ENCODE measurements at places on chromosomes 7 and 10.

DNA sequence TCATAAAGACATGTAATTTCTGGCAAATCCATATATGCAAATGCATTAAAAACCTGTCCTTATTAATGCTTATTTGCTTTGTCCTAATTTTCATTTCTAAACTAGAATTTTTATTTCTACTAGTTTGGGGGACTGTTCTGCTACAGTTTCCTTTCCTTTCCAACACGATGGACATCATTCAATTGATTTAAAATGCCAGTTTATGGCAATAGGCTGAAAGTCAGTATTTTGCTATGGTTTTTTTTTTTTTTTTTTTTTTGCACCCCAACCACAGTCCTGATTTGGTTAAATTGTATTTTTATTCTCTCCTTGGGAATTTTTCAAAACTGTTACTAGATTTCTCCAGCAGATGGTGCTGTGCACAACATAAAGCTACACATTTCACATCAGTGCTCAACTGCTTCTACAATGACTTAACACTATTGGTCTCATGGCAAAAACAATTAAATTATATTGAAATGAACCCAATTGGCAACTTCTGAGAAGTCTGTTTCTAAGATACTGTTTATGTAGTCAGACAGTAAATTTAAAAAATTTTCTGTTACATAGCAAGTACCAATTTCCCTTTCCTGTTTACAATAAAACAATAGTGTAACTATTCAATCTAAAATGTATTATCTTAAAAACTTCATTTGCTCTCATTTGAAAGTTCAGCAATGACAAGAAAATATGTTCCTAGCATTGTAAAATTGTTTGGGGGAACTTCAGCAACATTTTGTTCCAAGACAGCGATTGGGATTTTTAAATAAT lies 193.8 kb upstream of the CCDC6 start:
- no peak for DNase-seq

DNA sequence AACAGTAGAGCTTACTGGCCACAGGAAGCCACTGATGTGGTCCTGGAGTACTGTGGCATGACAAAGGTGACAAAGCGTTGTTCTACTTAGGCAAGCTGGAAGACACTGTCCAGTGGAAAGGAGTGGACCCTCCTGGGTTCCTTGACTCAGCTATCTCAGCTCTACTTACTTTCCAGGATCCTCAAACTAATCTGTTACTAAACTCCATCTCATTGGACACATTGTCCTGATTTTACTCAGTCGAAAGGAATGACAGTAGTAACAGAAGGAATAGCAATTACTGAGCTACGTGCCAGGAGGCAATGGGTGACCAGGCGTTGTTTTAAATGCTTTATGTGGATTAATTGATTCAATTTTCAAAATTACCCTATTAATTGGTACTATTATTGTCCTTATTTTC lies 41.6 kb downstream of the ABLIM1 start:
- DNase-seq, result no peak

- DNase-seq, result no peak
These were observed 35.1 kb downstream of the SMNDC1 start for GRCh38 chr10:110269374-110270318.

GRCh38 chr7:49397750-49398149 lies 375.7 kb upstream of the VWC2 start:
- DNase-seq, result no peak

- DNase-seq, result no peak
These were observed 158.8 kb upstream of the INHBA start for GRCh38 chr7:41861642-41862041.

- DNase-seq, result no peak
These were observed 215.0 kb downstream of the PHF14 start for GRCh38 chr7:11188529-11189310.

GRCh38 chr10:3399756-3400155 lies 227.2 kb upstream of the PITRM1 start:
- DNase-seq, result no peak

DNA sequence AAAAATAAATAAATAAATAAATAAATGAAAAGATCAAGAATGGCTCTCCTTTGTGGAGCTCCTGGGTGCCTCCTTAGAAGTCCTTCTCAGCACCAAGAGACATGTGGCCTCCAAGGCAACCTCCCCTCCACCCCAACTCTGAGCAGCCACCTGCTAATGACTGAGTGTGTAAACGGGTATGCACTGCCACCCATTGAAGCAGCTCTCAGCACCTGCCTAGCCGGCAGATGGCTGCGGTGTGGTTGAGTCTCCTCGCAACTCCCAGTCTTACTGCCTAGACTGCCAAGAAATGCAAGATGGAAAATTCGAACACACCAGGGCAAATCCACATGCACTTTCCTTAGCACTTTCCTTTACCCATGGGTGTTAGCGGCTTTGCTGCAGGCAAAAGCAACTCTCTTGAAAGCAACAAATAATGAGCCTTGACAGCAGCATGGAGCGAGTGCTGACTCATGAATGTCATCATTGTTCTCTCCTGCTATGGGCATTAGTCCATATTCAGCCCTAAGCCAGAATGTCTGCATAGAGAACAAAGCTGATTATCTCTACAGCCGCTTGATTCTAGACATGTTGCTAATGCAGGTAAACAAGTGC lies 913.9 kb upstream of the AUTS2 start:
- no peak for DNase-seq

DNA sequence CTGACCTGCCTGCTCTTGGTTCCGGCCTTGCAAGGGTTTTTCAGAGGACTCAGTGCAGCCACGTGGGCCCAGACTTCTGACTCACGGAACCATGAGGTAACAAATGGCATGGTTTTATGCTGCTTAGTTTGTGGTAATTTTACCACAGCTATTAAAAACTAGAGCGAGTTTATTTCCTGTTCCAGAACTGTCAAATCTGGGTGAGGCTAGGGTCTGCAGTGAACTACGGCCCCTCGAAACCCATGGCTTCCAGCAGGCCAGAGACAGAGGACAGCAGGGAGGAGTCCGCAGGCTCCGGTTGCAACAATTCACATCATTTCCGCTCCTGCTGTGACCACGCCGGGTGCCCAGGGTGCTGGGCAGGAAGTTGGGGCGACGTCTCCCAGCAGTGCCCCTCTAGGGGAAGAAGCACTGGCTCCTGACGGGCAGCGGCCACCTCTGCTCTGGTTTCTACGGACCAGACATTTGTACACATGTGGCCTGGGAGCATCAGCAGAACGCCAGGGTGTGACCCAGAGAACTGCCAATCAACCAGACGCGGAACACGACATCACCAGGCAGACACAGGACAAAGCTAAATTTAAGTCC lies 74.8 kb downstream of the ADARB2 start:
- DNase-seq, result no peak

- no peak for DNase-seq
These were observed 95.7 kb upstream of the EEPD1 start for GRCh38 chr7:36057323-36057722.

- no peak for DNase-seq
These were observed 104.2 kb upstream of the CHST15 start for GRCh38 chr10:124197371-124198124.

GRCh38 chr7:73649576-73649975 lies 18.1 kb upstream of the VPS37D start:
- no peak for DNase-seq

- no peak for DNase-seq
These were observed 59.6 kb upstream of the PITRM1 start for GRCh38 chr10:3231951-3232730.

GRCh38 chr10:105585171-105585570 lies 944.1 kb downstream of the SORCS3 start:
- no peak for DNase-seq

GRCh38 chr7:115827305-115828045 lies 203.1 kb downstream of the TFEC start:
- DNase-seq, result no peak

- no peak for DNase-seq
These were observed 1194.3 kb upstream of the CELF2 start for GRCh38 chr10:9823268-9823930.

GRCh38 chr10:33335801-33336581 lies 1.5 kb upstream of the NRP1 start:
- no peak for DNase-seq

- no peak for DNase-seq
These were observed 44.9 kb downstream of the SPDYE5 start for GRCh38 chr7:75536940-75537538.

DNA sequence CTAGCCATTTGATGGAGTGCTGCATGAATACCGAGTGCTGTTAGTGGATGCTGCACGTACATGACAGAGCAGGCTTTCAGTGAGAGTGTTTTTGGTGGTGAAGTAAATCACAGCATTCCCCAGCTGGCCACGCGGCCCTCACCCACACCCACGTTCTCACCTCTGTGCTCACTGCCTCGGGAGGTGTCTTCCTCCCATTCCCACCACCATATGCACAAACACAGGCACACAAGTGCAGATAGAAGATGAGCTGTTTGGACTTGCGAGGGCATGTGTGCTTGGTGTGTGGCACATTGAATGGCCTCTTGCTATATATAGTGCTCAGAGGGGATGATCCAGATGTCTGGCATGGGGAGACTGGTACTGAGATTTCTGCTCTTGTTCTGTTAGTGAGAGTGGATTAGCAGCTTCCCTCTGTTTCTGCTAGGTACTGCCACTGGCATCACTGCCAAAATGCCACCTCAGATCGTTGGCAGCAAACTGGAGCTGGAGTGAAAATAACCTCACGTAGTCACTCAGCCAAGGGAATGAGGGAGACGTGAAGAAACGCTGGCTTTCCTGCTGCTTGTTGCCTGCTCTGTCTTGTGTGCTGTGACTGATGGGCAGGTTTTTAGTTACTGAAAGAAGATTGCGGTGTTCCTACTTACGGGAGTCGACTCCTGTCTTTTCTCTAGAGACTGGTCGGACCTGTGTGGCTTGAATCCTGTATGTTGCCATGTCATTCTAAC lies 19.1 kb downstream of the DNAJB6 start:
- DNase-seq, result no peak

GRCh38 chr10:21138769-21139340 lies 241.7 kb upstream of the NEBL start:
- no peak for DNase-seq

DNA sequence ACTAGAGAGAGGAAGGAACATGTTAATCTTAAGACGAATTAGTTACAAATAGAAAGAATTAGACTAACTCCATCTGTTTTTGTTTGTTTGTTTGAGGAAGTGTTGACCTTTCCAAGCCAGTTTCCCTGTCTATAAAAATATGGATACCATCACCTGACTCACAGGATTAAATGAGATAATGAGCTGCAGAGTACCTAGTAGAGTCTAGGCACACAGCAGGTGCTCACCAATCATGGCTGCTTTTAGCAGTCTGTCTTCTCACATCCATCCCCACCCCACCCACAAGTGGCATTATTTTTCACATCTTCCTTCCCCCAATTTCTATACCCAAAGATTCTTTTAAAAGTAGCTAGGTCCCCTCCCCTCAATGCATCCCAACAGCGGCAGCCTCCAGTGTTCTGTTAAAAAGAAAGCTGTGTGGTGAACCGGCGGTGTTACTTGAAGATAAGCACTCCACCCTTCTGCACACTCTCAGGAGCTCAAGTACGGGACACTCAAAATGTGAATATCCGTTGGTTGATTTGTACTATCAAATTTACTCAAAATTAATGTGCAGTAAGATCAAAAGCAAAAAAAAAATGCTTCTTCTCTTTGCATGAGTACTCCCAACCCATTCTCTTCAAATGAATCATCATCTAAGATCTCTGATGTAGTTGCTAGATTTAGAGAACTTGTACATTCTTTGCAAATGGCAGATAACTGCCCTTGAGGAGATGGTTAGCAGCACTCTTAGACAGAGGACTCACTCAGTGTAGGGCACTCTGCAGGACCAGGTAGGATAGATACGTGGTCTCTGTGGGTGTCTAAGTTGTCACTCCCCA lies 145.4 kb upstream of the ASAH2 start:
- no peak for DNase-seq

DNA sequence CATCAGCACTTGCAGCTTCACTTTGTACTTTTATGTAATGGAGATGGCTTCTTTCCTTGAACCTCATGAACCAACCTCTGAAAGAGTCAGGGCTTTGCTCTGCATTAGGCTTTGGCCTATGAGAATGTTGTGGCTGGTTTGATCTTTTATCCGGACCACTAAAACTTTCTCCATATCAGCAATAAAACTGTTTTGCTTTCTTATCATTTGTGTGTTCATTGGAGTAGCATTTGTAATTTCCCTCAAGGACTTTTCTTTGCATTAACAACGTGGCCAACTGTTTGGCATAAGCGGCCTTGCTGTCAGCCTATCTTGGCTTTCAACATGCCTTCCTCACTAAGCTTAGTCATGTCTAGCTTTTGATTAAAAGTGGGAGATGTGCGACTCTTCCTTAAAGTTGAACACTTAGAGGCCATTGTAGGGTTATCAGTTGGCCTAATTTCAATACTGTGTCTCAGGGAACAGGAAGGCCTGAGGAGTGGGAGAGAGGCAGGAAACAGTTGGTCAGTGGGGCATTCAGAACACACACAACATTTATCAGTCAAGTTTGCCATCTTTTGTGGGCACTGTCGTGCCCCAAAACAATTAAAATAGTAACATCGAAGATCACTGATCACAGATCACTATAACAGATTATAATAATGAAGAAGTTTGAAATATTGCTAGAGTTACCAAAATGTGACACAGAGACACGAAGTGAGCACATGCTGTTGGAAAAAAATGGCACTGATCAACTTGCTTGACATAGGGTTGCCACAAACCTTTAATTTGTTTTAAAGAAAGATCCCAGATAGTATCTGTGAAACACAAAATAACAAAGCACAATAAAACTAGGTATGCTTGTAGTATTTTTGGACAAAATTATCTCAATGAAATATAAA lies 64.7 kb downstream of the NRF1 start:
- DNase-seq, result no peak

DNA sequence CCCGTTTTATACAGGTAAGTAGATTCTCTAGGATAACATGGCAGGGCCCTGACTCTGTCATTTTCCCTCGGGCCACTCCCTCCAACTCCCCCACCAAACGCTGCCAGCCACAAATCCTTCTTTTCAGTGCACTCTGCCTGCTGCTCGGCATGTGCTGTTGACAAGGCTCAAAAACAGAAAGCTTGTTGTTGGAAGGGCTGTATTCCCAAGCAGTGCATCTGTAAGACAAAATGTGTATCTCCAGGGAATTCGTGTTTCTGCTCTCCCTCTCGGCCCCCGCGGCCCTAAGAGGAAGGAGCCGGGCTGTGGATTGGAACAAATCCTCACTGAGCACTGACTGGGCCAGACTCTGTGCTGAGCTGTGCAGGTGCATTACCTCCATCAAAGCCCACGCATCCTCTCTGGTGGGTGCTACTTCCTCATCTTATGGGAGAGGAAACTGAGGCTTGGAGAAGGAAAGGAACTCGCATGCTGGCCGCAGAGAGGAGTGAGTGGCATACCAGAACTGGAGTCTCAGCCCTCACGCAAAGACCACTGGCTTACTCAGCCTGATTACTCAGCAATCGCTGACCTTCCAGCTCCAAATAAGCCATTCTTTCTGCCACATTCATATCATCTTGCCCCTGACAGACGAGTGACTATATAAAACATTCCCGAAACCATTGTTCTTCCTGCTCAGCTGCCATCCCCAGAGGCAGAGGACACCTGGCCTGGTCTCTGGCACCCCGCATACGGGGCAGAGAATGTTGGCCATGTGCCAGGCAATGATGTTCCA lies 33.5 kb upstream of the ENO4 start:
- no peak for DNase-seq

GRCh38 chr7:85001495-85002345 lies 185.1 kb downstream of the SEMA3D start:
- DNase-seq, result no peak
